ENCODE measurements at places on chromosomes 5 and 9.
A peak's percentile ranks its signal among the peaks of the same experiment; 100 is the strongest.

- no peak for DNase-seq
Measured at GRCh38 chr5:94396687-94397086, 221.7 kb downstream of the KIAA0825 start.

- DNase-seq = no peak
Measured at GRCh38 chr9:112836394-112836793, 54.3 kb downstream of the SLC46A2 start.

DNA sequence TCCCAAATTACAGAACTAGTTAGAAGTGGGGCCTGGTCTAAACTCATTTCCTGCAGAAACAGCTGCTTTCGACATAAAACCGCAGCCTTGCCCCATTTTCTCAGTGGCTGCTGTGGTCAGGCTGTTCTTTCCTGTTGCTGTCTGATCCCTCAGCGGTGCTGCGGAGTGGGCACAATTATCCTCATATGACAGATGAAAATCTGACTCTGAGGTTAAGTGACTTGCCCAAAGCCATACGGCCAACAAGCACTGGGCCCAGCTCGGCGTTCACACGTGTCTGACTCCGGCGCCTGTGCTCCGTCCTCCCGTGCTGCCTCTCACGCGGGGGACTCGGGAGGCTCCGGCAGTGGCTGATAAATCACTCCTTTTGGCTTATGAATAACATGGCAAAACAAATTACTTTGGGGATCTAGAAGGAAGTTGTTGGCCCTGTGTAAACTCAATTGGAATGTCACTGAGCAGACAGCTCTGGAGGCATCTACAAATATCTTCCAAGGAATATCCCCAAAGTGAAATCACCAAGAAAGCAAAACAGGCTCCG is 142.6 kb upstream of the LMX1B start:
- peak; percentile 58 for DNase-seq

DNA sequence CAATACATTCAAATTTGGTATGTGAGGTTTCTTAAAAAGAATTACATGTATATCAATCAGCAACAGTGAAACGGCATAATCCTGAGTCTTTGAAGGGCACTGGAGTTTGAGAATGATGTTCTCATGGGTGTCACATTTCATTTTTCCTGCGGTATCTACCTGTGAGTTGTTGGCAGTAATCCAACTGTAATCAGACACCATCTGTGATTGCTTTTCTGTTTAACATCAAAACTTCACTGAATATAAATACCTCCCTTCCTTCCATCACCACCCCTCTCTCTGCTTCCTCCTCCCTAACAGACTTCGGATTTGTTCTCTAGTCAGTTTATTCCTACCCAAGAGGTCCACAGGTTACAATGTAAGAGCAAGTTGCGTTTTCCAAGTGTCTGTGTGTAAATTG is 275.2 kb upstream of the PCSK5 start:
- no peak for DNase-seq

DNA sequence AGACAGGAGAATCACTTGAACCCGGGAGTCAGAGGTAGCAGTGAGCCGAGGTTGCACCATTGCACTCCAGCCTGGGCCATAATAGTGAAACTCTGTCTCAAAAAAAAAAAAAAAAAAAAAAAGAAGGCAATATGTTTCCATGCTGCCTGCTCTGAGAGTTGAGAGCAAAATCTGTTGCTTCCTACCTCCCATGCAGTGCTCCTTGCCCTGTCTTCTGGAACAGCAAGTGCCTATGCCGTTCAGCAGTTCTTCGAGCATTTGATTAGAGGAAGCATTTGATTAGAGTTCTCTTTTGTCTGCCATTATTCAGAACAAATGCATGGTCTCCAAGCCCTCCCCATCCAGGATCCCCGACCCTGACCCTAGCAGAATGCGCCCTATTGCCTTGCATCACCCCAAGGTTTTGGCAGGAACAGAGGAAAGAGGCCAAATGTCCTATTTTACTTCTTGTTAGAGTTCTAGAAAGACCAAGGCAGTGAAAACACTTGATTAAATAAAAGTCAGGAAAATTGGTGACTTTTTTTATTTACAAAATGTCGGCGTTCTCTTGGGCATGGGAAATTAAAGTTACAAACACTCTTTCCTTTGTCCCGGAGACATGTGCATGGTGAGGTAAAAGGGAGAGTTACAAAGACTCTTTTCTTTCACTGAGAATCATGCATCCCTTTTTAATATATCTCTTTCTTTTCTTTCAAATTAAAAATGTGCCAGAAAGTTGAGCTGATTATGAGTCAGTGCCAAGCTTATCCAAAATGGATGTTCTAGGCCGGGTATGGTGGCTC is 27.8 kb upstream of the FSD1L start:
- no peak for DNase-seq

- no peak for DNase-seq
Measured at GRCh38 chr5:10691826-10692785, 68.9 kb downstream of the DAP start.

- DNase-seq = no peak
Measured at GRCh38 chr9:10228082-10228481, 384.7 kb downstream of the PTPRD start.

- no peak for DNase-seq
Measured at GRCh38 chr9:114906922-114907571, 23.3 kb downstream of the TNFSF8 start.

- DNase-seq = no peak
Measured at GRCh38 chr5:1703352-1704050, 96.1 kb downstream of the MRPL36 start.

GRCh38 chr9:126761274-126761673 is 43.6 kb upstream of the ZBTB43 start:
- no peak for DNase-seq

GRCh38 chr9:110582156-110582555 is 2.6 kb upstream of the SVEP1 start:
- no peak for DNase-seq

DNA sequence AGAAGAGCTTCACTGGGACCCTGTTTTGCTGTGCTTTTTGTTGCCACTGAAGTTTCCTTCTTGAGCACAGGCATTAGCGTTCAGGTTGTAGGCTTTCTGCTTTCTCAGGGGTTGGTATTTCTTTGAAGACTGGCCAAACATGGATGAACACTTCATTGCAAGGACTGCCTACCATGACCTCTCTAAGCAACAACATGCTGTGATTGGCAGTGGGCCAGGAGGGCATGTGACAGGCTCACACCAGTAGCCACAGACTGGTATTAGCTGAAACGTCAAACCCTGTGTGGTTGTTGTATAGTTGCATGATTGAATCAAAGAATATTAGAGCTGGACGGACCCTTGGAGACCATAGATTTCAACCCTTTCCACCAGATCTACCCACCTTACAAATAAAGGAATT is 20.0 kb upstream of the MLANA start:
- no peak for DNase-seq

- DNase-seq = no peak
Measured at GRCh38 chr5:978054-978453, 30.5 kb upstream of the NKD2 start.

DNA sequence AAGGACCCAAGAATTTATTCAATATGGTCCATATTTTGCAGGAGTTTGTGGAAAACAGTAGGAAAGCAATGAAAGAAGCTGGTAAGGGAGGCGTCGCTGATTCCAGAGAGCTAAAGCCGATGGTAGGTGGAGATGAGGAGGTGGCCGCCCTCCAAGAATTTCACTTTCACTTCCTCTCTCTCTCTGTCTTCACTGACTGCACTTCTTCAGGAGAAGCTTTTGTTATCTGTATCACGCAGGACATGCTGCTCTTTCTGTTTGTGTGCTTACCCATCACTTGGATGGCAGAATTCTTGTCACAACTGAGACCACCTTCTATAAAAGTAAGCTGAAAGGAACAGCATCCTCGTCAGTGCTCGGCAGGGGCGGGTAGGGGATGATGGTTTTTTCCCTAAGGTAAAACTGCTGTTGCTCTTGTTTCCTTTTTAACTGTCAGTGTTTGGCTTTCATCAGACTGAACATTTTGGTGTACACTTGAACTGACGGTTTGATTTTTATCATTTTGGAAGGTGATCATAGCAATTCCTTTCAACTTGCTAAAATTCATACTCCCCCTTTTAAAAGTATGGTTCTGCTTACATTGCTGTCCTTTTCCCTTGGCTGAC is 62.4 kb upstream of the FSD1L start:
- DNase-seq = no peak

- no peak for DNase-seq
Measured at GRCh38 chr5:76333571-76333970, 69.5 kb upstream of the IQGAP2 start.

DNA sequence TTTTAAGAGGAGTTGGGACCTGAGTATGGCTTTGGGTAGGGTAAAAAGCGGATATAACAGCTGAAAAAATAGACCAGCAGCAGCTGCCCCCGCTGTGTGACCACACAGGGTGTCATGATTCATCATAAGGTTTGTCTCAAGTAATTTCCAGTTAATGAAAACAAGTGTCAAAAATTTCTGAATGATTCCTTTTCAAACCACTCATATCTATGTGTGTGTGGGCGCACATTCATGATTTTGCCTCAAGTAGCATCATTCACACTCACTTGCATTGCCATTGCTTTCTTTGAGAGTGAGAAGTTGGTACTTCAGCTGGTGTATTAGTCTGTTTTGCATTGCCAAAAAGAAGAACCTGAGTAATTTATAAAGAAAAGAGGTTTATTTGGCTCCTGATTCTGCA is 12.1 kb upstream of the TNFAIP8 start:
- no peak for DNase-seq

- DNase-seq = no peak
Measured at GRCh38 chr9:90965226-90966030, 163.8 kb downstream of the SYK start.

GRCh38 chr9:32571969-32572899 is 725 bp downstream of the NDUFB6 start:
- peak; percentile 50 for DNase-seq

GRCh38 chr5:91282210-91282609 is 100.9 kb downstream of the ARRDC3 start:
- no peak for DNase-seq

- DNase-seq = no peak
Measured at GRCh38 chr5:95673081-95673480, 9.7 kb downstream of the SPATA9 start.

DNA sequence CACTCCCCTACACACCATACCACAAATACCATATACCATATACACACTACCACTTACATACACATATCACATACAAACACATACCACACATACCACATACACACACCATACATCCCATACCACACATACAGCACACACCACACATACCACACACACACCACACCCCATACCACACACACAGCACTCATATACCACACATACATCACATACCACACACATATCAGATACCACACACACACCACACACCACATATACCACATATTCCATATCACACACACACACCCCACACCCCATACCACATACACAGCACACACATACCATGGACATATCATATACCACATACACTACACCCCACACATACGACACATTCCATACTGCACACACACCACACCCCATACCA is 276.6 kb downstream of the GADD45G start:
- DNase-seq = no peak

DNA sequence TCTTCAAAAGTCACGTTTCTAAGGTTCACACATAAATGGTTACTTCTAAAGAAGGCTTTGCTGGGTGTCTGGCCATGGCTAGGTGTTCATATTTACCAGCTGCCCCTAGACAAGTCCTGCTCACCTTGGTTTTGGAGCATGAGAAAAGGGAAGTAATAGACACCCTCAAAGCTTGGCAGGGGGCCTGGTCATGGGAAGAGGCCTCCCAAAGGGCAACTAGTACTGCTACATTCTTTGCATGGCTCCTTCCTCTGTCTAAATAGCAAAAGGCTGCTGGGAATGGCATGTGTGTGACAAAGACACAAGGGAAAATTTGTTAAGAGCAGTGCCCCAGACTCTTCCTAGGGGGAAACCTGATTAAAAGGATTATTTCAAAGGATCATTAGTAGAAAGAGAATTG is 93.4 kb downstream of the NRG2 start:
- no peak for DNase-seq

- DNase-seq = no peak
Measured at GRCh38 chr9:27112235-27112634, 3.2 kb downstream of the TEK start.

- DNase-seq = no peak
Measured at GRCh38 chr9:68498816-68499215, 41.9 kb downstream of the TMEM252 start.

GRCh38 chr5:95149387-95149786 is 135.5 kb downstream of the MCTP1 start:
- DNase-seq = no peak

- DNase-seq = no peak
Measured at GRCh38 chr9:125990793-125991220, 243.6 kb downstream of the PBX3 start.

GRCh38 chr5:65951330-65951729 is 25.0 kb downstream of the ERBIN start:
- no peak for DNase-seq

DNA sequence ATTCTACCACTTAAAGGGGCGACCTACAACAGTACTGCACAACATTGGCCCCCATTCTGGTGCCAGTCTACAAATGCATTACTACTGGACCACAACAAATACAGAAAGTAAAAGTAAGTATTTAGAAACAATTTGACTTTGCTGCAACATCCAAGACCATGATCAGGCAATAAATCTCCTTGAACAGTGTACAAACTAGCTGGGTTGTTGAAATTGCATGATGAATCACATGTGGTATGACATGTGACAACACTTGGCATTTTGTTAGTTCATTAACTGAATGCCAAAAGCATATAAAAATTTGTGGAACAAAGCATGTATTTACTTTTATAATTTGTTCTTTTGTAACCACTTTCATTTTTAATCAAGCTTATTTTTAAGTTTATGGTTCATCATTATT is 270.5 kb downstream of the NFIB start:
- no peak for DNase-seq

DNA sequence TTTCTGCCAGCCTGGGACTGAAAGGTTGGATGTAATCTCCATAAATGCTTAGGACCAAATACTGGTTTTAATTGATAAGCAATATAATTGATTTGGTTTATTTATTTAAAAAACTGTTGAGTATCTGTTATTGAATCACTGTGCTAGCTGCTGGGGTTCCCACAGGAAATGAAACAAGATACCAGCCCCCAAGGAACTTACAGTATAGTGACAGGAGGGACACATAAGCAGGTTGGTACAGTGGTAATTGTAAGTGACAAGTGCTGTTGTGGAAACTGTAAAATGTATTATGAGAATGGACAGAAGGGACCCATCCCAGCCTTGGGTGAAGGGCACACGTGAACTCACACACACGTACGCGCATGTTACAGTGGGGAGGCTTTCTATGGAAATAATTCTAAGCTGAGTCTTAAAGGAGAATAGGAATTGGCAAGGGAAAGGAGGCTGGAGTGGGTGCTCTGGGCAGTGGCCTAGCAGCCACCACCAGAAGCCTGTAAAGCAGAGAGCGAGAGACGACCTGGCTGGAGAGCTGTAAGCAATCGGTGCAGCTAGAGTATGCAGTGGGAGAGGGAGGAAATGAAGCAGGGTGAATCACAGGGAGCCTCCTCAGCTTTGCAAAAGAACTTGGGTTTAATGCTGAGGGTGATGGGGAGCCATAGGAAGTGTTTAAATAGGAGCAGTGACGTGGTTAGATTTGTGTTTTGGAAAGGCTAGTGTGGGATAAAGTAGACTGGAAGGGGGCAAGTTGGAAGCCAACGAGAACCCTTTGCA is 39.3 kb downstream of the GLRA1 start:
- no peak for DNase-seq

GRCh38 chr9:98900244-98900643 is 43.5 kb upstream of the COL15A1 start:
- DNase-seq = no peak
